ENCODE measurements at places on chromosomes 12 and 14.

DNA sequence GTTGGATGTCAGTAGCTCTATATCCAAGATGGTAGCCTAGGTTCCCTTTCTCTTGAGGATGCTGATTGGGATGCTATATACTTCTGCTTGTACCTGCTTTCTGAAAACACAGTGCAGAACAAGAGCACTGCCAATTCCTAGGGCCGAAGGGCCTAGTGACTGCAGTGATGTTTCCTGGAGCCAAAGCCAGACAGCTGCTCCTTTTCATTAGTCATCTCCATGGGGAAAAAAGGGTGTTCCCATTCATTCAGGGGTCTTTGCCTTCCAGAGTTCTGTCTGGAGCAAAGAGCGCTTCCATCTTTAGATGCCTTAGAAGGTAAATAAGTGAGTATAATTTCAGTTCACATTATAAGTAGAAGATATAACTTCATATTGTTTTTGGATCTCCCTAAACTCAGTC, 85.5 kb downstream of the PTPRB start:
- DNase-seq: no peak

GRCh38 chr12:61490526-61491498, 769.4 kb upstream of the USP15 start:
- DNase-seq: no peak

GRCh38 chr12:66633676-66634075, 45.2 kb downstream of the GRIP1 start:
- no peak for DNase-seq

GRCh38 chr14:55399852-55400251, 11.8 kb downstream of the ATG14 start:
- no peak for DNase-seq

GRCh38 chr14:54629635-54630360, 62.9 kb downstream of the SAMD4A start:
- DNase-seq: no peak

- DNase-seq: no peak
Measured at GRCh38 chr12:57224973-57225679, 4.4 kb upstream of the SHMT2 start.

Measured in stimulated activated CD8-positive, alpha-beta memory T cell treated with anti-CD3 and anti-CD28 coated beads, Interleukin-4, amount 100 ng/mL, for 4 hours (primary cell).